ENCODE measurements at places on chromosomes 16 and 17.

GRCh38 chr16:78740269-78740668, 640.8 kb downstream of the WWOX start:
- DNase-seq: no peak

- DNase-seq: no peak
These were observed 1171.5 kb upstream of the GOT2 start for GRCh38 chr16:59905606-59906005.

- no peak for DNase-seq
These were observed 12.7 kb downstream of the FCSK start for GRCh38 chr16:70467113-70467512.

DNA sequence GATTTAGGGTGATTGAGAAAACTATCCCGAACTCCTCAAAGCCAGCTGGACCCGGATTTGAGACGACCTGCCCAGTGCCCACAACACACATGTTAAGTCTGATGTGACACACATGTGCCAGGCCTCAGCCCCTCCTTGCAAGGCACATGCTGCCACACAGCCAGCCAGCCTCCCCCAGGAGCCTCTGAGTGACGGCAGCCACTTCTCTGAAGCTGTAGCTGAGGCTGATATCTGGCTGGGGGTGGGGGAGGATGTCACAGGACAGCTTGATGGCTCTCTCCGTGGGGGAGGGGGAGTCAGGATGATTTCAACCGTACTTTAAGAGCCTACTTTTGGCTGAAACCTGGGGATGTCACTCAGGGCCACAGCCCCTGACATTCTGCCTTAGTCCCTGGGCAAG, 40.9 kb downstream of the SRCIN1 start:
- no peak for DNase-seq

- no peak for DNase-seq
These were observed 1.2 kb upstream of the ZFPM1 start for GRCh38 chr16:88451586-88452481.

DNA sequence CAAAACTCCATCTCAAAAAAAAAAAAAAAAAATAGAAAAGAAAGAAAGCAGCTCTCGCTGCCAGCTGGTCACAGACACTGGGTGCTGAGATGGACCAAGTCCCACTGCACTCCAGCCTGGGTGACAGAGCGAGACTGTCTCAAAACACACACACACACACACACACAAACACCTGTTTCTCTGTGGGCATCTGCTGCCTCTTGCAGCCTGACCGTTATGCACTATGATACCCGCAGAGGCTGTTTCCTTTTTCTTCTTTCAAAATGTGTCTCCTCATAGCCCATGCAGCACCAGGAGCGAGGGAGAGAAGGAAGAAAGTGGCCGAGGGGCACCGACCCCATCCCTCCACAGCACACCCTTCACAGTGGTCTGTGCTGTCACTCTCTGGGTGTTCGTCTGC, 36.9 kb upstream of the KLHDC4 start:
- no peak for DNase-seq
